ENCODE measurements at places on chromosomes 2 and 18. TPM values are rescaled to one million over a fixed set of nuclear protein-coding genes. Genes with fewer than 3 reads are reported as not detected.

Gene GRB14
- total RNA-seq, result 7.3 TPM

DNA sequence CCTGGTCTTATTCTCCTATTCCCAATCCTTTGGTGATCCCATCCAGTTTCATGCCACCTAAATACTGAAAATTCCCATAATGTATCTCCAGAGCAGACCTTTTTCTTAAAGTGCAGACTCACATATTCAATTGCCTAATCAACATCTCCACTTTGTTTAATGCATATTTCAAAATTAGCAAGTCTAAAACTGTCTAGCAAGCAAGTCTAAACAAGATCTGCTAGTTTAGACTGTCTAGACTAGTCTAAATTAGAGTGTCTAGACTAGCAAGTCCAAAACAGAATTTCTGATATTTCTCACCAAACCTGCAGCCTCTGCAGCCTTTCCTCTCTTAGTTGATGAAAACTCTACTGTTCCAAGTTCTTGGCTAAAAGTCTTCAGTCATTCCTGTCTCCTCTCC is 44.6 kb downstream of the THUMPD2 start:
- peak; percentile 59 for DNase-seq

- DNase-seq, result no peak
Measured at GRCh38 chr2:148545390-148546256, 98.9 kb upstream of the EPC2 start.

Gene CTLA4
- not detected for total RNA-seq

Gene OXER1
- total RNA-seq, result not detected

- peak; percentile 60 for DNase-seq
Measured at GRCh38 chr2:177265824-177266817, 1.6 kb upstream of the NFE2L2 start.

Gene NCOA1
- 13.5 TPM for total RNA-seq

Gene RTKN
- total RNA-seq, result 124 TPM

Gene ANO7
- 2.5 TPM for total RNA-seq

DNA sequence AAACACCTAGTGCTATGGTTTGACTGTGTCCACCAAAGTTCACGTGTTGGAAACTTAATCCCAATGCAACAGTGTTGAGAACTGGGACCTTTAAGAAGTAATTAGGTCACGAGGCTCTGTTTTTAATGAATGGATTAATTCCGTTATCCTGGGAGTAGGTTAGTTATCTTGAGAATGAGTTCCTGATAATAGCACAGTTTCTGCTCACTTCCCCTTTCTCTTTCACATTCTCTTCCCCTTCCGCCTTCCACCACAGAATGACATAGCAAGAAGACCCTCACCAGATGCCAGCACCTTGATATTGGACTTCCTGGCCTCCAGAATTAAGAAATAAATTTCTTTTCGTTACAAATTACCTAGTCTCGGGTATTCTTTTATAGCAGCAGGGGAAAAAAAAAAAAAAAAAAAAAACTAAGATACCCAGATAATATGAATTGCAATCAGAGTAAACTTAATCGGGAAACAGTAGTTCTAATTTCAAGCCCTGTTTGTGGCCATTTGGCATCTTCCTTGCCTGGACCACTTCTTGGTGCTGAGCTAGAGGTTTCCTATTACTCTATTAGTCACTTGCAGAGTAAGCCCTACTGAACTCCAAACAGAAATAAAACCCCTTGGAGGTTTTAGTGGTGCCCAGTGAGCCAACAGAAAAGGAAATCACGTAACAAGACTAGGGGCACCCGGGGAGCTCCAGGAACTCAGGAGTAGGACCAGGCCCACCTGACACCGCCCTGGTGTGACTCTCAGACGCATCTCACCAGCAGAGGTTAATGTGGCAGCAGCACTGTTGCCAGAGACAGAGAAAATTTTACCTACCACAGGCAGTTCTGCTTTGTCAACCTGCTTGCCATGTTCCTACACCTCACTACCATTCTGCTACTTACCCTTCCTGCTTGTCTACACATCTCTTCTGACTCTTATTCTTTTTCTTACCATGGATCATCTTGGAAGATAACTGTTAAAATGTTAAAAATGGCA is 147.6 kb upstream of the CAB39 start:
- DNase-seq, result no peak

Gene AQP12B
- total RNA-seq, result not detected

Measured in mammary epithelial cell (primary cell).